ENCODE measurements at places on chromosomes 4 and X.
A peak's percentile ranks its signal among the peaks of the same experiment; 100 is the strongest.

- DNase-seq: no peak
Observed at GRCh38 chrX:48983081-48983480, 11.4 kb upstream of the KCND1 start.

GRCh38 chrX:68725756-68726365 lies 78.4 kb downstream of the STARD8 start:
- no peak for DNase-seq

- no peak for DNase-seq
Observed at GRCh38 chr4:138961129-138961528, 54.5 kb upstream of the NOCT start.

- no peak for DNase-seq
Observed at GRCh38 chr4:161486461-161486860, 677.3 kb downstream of the FSTL5 start.

DNA sequence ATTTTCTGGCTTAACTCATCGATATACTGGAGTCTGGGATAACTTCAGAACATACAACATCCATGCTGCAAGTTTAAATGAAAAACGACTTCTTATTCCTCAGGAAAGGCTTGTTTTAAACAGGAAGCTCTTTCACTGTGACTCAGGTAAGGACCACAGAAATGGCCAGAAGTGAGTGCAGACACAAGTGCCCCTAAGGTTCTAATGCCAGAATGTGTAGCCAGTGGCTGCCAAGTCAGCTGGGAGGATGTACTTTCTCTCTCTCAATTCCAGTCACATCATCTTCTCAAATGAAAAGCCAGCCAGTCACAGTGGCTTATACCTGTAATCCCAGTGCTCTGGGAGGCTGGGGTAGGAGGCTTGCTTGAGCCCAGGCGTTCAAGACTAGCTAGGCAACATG lies 144.6 kb downstream of the SH3KBP1 start:
- no peak for DNase-seq

GRCh38 chr4:82577451-82577850 lies 15.7 kb upstream of the TMEM150C start:
- no peak for DNase-seq

DNA sequence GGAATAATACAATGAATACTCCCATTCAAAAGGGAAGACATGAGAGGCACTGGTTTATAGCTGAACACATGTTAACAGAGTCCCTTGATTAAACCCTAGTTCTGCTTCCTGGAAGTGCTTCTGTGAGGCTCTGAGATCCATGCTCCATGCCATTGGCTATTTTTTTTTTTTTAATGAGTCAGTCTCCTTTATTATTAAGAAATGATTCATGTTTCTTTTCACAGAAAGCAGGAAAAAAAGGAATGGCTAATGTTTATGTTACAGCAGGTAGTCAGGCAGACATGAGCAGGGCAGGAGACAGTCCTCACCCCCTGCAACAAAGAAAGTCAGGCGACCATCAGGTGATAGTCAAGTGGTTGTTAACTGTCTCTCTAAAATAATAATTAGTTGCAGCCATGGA lies 598.7 kb downstream of the EPHA5 start:
- DNase-seq: no peak

GRCh38 chr4:3388471-3389232 lies 53.1 kb upstream of the HGFAC start:
- DNase-seq: no peak

- DNase-seq: no peak
Observed at GRCh38 chrX:85303544-85303943, 59.8 kb downstream of the ZNF711 start.

- DNase-seq: no peak
Observed at GRCh38 chrX:39823854-39824253, 273.9 kb downstream of the BCOR start.

- DNase-seq: no peak
Observed at GRCh38 chrX:11397680-11398079, 104.5 kb downstream of the AMELX start.

GRCh38 chrX:12956704-12957534 lies 18.0 kb upstream of the TMSB4X start:
- peak; percentile 50 for DNase-seq

DNA sequence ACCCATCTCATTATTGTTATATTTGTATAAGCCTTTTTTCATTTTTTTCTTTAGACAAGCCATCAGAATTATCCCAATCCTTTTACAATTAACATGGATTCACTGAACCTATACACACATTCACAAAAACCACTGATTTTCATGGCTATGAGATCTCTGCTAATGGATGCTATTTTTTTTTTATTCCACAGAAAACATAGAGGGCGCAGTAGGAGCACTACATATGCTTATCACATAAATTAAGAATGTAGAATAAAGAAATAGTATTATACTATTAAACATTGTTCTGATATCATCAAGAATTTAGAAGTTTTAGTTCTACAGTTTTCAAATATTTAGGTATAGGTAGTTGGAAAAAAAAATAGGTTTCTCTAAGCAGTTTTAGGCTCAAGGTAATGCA lies 1477.4 kb downstream of the ARAP2 start:
- no peak for DNase-seq

DNA sequence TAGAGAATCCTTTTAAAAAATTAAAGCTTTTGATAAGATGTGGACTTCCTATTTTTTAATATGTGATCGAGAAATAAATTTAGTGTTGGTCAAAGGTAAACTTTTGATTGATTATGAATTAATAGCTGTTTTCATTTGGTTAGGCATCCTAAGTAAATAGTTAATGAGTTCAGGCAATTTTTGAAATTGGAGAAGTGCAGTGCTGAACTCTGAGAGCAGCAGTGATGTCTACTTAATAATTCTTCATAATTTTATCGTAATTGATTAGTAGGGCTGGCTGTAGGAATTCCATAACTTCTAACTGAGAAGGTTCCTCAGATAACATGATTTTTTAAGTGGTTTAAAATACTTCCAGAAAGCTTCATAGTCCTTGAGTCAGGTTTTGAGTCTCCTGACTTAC lies 1.5 kb downstream of the MND1 start:
- DNase-seq: no peak

GRCh38 chrX:108025954-108026600 lies 18.8 kb upstream of the VSIG1 start:
- DNase-seq: no peak

DNA sequence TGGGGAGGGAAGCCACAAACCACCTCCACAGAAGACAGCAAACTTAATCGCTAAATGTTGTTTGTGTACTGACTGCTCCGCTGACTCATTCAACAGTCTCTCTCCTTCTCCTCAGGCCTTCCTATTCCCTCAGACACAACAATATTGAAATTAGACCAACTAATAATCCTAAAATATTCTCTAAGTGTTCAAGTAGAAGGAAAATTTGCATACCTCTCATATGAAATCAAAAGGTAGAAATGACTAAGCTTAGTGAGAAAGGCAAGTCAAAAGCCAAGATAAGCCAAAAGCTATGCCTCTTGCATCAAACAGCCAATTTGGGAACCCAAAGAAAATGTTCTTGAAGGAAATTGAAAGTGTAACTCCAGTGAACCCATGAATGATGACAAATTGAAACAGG lies 75.7 kb upstream of the ARHGAP24 start:
- DNase-seq: no peak

DNA sequence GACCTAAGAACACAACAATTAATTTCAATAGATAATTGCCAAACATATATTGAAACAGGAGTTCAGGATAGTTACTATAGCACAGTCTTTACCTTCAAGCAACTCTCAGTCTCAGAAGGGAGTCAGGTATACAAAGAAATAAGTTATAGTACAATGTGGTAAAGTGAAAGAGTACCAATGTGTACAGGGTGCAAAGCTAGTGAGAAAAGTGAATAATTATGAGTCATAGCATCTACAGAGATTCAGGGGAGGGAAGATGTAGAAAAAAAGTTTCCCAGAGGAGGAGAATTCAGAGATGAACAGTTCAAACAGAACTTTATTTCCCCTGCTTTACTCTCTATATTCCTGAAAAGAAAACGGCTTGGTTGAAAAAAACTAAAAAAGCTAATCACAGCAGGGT lies 22.7 kb upstream of the DKK2 start:
- DNase-seq: no peak

GRCh38 chr4:149031399-149031798 lies 589.2 kb upstream of the NR3C2 start:
- no peak for DNase-seq

- DNase-seq: no peak
Observed at GRCh38 chr4:150305995-150306394, 227.8 kb downstream of the DCLK2 start.

GRCh38 chr4:111115881-111116280 lies 493.0 kb upstream of the PITX2 start:
- DNase-seq: no peak

DNA sequence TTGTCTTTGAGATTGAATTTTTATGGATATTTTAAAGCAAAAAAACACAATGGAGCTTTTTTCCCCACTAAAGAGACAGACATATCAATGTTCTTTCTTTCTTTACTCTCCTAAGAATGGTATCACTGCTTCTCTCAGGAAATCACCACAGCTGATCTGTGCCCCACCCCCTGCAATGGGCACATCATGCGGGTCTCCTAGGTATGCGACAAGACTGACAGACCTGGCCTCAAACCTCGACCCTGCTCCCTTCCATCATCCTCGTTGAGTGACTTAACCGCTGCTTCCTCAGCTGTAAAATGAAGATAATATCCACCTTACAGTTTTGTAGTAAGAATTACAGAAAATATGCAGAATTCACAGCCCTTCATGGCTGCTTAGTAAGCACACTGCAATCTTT lies 58.3 kb downstream of the LEF1 start:
- DNase-seq: no peak

GRCh38 chr4:63937961-63938360 lies 471.3 kb downstream of the TECRL start:
- no peak for DNase-seq

- no peak for DNase-seq
Observed at GRCh38 chrX:101223226-101223625, 3.6 kb downstream of the DRP2 start.

- DNase-seq: no peak
Observed at GRCh38 chr4:66964467-66964866, 580.8 kb downstream of the CENPC start.

- DNase-seq: no peak
Observed at GRCh38 chrX:16807548-16807947, 21.3 kb downstream of the TXLNG start.

GRCh38 chr4:173504181-173504503 lies 25.9 kb downstream of the HAND2 start:
- no peak for DNase-seq
